Left lobe of liver (tissue), 2 donors: ENCODE measurements at places on chromosomes 2 and 18. TPM values are rescaled to one million over a fixed set of nuclear protein-coding genes. Genes with fewer than 3 reads are reported as not detected.

DNA sequence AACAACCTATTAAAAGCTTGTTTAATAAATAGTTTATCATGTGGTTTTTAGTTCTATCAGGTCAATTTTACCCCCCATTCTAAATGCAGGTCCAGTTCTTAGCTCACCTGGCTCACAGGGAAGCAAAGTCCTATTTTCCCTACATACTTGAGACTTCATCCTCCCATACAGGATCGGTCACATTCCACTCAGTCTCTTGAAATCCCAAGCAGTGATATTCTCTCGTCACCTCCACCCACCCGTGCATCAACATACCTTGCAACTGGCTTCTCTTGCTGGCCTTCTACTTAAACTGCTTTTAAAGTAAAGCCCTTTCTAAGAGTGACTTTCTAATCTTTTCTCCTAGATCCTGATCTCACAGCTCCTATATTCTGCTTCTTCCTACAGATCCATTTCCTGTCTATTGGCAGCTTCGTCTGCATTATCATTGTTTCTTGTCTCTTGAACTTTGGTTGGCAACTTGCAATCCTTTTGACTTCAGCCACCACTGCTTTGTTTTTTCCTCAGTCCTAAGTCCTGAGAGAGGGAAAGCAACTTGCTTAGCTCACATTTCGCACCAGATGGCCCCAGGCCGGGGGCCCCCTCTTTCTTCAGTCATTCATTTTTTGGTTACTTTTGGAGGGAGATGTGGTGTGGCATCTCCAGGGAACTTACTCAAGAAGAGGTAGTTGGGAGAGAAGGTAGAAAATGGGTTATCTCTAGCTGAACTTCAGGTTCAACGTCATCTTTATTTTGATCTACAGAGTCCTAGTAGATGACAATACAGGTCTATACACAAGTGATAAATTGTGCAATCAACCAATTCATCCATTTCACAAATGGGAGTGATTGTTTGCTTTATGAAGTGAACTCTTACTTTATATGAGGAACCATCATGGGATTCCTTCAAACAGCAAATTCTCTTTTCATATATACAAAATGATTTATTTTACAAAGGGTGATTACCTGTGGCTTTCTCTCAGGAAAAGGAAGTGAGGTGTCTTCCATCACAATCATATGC lies 23.9 kb upstream of the NCOA1 start:
- DNase-seq, result no peak

- DNase-seq, result no peak
Measured at GRCh38 chr2:47631306-47631705, 151.6 kb upstream of the MSH6 start.

GRCh38 chr2:174176898-174177297 lies 71.4 kb downstream of the OLA1 start:
- DNase-seq, result no peak

GRCh38 chr2:234968631-234969305 lies 17.0 kb downstream of the SH3BP4 start:
- DNase-seq, result no peak

GRCh38 chr2:10981941-10982431 lies 70.3 kb downstream of the KCNF1 start:
- DNase-seq, result no peak

- DNase-seq, result peak; percentile 52
Measured at GRCh38 chr18:3595369-3596273, 145.6 kb downstream of the TGIF1 start.

GRCh38 chr2:120430957-120431356 lies 85.0 kb downstream of the INHBB start:
- no peak for DNase-seq

DNA sequence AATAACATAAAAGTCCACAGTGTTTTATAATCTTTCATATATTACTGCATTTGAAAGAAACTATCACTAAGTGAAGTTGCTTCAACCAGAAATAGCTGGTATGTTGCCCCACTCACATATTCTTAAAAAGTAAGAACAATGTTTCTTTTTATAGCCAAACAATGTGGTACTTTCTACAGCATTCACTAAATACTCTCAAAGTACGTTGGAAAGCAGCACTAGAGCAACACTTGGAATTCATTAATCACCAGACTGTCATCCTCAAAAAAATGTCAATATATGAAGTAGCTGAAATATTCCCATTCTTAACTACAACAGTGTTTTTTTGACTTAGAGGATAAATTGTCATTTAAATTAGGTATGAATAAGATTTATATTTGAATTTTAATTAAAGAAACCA lies 32.8 kb downstream of the COBLL1 start:
- no peak for DNase-seq

- no peak for DNase-seq
Measured at GRCh38 chr2:233481368-233482142, 85.0 kb downstream of the USP40 start.

- no peak for DNase-seq
Measured at GRCh38 chr18:43007365-43007764, 108.1 kb downstream of the RIT2 start.

DNA sequence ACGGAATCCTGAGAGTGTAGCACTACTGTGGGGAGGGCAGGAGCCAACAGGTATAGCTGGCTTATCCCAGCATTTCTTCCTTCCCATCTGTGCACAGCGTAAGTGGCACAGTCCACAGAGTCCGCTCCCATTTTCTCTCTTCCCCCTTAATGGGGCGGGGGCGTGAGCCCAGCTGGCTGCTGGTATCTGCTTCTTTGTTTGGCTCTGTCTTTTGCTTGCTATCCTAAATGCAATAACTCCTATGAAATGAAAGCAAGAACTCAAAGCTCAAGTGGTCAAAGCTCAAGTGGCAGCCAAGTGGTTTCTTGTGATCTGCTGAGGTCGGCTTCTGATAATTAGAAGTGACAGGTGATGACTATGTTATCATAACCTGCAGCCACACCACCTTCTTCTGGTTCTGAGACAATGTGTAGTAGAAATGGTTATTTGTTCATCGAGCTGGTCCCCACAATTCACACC lies 192.7 kb downstream of the PLCL1 start:
- DNase-seq, result no peak

GRCh38 chr2:239206851-239207250 lies 194.0 kb downstream of the HDAC4 start:
- no peak for DNase-seq

GRCh38 chr2:209673811-209674210 lies 97.8 kb upstream of the UNC80 start:
- DNase-seq, result no peak

DNA sequence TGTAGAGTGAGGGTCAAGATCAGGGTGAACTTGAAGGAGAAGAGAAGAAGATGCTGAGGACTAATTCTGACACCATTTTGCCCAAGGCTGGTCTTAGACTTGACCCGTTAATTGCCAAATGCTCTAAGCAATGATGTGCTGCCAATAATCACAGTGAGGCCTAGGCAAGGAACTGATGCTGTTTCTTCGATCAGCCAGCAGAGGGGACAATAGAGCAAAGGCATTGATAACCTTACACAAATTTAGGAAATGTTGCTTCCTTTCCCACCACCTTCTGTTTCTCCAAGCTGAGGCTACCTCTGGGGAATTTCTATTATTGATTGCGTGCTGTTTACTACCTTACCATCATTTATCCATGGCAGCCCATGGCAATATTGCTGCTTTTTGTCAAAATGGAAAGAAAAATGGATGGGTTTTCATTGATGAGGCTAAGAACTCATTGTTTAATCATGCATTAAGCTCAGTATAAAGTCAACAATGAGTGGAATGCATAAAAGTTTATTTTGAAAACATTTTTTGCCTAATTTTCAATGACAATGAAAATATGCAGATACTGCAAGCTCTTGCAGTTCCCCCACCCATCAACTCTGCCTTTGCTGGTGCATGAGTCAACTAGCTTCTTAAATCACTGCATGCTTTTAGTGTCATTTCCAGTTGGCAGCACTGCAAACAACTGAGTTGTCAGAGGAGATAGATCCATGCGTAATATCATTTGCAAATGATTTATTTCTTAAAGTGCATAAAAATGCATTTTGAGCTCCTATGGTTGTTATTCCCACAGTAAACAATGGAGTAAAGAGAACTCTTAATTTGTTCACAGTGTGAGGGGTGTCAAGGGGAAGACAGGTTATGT lies 116.4 kb upstream of the NYAP2 start:
- no peak for DNase-seq

- no peak for DNase-seq
Measured at GRCh38 chr2:23605236-23605635, 220.3 kb downstream of the KLHL29 start.

- DNase-seq, result no peak
Measured at GRCh38 chr18:39302481-39302880, 1736.9 kb upstream of the CELF4 start.

- DNase-seq, result no peak
Measured at GRCh38 chr2:71908798-71909197, 238.9 kb downstream of the CYP26B1 start.

DNA sequence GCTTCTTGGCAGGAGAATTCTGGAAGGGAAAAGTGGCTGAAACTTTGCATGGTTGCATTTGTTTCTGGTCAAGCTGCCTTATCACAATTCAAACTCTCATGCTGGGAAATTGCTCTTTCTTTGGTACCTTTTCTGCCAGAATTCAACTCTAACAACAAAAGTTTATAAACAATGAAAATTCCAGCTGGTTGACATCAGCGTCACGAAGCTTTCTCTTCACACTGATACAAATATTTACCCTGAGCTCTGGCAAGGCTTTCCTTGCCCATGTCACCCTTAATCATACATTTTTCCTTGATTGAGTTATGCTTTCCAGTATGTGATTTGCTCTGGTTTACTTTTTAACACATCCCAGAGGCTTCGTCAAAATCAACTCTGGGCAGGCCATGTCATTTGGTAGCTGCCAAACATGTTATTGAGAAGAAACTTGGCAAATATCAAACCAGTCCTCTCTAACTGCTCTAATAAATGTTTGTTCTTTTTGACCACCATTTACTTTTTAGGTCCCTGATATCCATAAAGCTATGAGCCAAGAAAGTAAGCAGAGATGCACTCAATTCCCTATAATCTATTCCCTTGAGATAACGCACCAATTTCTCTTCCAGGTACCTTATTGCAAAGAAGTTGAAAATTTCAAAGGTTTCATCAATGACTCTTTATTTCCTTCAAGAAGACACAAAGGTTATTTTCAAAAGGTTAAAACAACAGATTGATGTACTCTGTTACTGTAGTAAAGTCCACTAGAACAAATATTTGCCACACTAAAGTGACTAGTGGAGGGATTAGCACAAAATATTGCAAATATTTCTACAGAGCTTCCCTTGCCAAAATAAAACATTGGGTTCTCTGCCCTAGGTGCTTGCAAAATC lies 1241.1 kb upstream of the ZEB2 start:
- DNase-seq, result no peak

The LMAN1 gene
- total RNA-seq, result 118 TPM

The PRKAG3 gene
- total RNA-seq, result not detected

The PDE1A gene
- total RNA-seq, result 1.1 TPM

The AMER3 gene
- total RNA-seq, result not detected

The POMC gene
- total RNA-seq, result 0.33 TPM

The STPG4 gene
- total RNA-seq, result not detected

The CYP27A1 gene
- total RNA-seq, result 263 TPM

The PLEKHH2 gene
- total RNA-seq, result 1.6 TPM

The KLHL30 gene
- total RNA-seq, result 0.10 TPM

The CEBPZOS gene
- total RNA-seq, result 19.3 TPM
